ENCODE measurements at places on chromosomes 12 and 14.

DNA sequence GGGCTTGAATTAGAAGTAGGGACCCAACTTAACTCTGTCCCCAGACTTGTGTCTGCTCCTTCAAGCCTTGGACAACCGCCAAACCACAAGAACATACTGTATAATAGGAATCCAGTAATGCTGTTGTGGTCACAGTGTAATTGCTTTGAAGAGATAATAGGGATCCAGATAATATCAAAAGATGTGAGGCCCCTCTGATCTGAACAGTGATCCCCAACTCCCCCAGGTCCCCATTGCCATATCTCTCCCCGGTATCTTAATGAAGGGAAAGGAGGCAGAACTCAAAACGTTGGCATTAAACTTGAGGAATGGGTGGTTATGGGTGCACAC, 8.5 kb upstream of the PLEKHH1 start:
- no peak for DNase-seq

GRCh38 chr12:108180255-108181094, 51.4 kb downstream of the WSCD2 start:
- no peak for DNase-seq

DNA sequence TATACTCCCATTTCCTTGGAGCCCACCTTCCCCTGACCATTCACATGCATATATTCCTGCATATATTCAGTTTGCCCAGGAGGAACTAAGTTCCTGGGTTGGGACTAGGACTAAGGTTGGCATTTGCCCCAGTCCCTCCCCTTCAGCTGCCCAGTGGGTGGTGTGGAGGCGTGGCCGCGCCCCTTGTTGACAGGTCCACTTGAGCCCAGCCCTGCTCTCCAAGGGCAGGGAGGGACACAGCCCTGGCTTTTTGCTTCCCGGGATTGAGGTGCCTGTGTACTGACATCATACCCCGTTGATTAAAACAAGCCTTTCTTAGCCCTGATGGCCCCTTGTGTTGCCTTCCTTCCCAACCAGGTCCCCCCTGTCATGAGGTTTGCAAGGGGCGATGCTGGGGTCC, 7.3 kb downstream of the ERBB3 start:
- DNase-seq = no peak

GRCh38 chr14:79528828-79529416, 682.4 kb downstream of the DIO2 start:
- no peak for DNase-seq

DNA sequence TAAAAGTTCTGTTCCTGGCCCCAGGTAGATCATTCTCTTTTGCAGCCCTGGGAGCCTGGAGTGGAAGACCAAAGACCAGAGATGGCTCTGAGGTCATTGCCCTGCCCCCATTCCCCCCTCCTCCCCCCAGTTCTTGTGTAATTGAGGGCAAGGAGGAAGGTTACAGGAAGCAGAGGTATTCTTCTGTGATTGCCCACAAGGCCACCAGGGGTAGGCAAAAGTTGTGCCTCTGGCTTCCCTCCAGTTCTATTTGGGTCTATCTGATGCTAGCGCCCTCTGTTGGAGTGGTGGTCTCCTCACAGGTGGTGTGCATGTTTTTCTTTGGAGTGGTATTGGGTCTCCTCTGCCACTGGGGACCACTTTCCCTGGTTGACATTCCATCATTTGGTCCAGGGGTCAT, 41.2 kb upstream of the CRY1 start:
- DNase-seq = no peak
